Stimulated activated CD4-positive, alpha-beta T cell treated with anti-CD3 and anti-CD28 coated beads, Interleukin-4, amount 100 ng/mL, for 4 hours (primary cell): ENCODE measurements at places on chromosomes 7 and 10.

DNA sequence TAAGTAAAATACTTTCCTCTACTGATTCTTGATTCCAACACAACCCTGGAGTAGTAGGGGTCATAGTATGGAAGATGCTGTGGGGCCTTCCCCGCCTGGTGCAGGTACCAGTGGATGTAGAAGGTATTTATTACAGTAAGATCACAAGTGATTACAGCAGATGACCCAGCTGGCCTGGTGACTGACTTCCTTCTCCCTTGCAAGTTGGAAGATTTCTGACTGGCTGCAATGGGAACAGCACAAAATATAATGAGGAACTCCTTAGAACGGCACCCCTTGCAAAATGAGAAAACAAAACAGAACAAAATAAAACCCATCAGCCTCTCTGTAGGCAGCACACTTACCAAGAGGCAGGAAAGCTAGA is 61.7 kb upstream of the TARP start:
- DNase-seq, result no peak

DNA sequence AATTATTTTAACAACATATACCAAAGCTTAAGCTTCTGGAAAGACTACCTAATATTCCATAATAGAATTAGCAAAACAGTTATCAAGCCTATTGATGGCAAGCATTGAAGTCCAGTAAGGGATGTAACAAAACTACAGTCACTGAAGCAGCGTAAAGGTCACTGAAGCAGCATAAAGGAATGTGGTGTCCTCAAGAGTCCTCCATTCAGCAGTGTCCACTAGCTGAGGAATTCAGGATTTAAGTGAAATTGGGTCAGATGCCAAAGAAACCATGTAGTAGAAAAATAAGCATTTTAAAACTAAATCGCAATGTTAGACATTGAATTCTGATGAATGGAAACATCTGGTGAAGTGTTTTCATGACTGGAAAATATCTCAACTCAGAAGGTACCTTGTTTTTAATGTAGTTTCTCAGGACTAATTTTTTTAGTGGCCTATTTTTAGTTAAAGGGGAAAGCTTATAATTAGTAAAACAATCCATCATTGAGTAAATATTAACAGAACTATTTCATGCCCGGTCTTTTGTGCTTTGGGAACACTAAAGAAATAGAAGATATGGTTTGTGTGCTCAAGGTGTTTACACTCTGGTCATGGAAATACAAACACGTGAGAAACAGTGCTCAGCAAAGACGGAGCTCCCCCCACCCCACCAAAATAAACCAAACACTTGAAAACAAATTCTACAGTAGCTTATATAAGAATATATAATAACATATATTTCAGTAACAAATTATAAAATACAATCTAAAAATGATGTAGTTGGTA is 121.4 kb downstream of the CDK14 start:
- DNase-seq, result no peak

GRCh38 chr10:3065622-3066021 is 1.7 kb upstream of the PFKP start:
- no peak for DNase-seq

DNA sequence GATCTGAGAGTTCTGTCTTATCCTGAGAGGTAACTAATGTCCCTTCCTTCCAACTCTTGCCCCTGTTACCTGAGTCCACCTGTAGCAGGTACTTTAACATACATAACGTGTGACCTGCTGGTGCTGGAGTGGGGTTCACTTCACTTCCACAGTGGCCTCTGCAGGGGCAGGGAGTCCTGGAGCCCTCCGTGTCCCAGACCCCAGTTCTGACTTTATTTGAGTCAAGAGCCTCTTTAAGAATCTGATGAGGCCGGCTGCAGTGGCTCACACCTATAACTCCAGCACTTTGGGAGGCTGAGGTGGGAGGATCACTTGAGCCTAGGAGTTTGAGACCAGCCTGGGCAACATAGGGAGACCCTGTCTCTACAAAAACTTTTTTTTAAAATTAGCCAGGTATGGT is 117.0 kb upstream of the RET start:
- DNase-seq, result no peak

DNA sequence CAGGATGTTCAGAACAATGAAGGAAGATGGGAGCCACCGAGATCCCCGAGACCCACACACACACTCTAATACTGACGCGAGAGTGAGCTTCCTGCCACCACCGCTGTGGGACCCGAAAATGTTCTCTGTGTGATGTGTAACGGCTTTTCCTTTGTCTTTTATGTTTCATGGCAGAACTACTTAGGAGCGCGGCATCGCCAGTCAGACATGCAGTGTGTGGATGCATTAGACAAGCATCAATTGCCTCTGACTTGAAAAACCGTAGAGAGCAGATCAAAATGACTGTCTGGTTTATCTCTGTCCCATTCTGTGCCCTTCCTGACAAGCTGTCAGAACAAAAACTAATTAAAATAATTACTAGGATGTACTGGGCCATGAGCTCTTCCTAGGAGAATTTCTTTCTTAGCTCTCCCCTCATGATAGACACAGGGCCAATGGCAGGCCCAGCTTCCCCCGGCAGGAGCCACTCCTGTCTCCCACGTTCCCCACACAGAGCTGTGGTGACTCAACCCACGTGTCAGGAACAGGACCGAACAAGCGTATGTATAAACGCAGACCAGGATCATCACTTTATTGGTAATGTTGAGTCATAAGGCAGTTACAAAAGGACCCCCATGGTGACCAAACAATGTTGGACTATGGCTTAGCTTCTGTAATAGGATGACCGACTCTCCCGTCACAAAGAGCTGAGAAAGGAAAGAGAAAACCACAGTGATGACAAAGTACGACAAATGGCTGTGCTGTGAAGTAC is 705.0 kb downstream of the PARD3 start:
- DNase-seq, result no peak

DNA sequence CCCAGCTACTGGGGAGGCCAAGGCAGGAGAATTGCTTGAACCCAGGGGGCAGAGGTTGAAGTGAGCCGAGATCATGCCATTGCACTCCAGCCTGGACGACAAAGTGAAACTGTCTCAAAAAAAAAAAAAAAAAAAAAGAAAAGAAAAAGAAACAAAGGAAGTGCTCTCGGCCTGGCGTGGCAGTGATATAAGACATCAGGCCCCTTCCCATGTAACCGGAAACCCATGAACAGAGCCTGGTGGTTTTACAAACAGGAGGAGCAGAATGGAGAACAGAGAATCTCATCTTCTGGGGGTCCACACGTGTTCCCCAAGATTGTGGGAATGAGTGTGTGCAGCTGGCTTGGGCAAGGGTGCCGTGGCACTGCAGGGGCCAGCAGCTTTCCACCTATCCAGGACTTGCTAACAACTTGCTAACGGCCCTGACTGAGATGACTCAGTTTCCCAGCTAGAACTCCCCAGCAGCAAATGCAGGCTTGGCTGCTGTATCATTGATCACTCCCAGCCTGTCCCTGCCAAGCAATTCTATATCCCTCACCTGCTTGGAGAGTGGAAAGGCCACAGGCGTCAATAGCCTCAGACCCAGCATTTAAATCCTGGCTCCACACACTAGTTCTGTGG is 103.0 kb downstream of the COL26A1 start:
- DNase-seq, result no peak

GRCh38 chr7:71325151-71325550 is 193.2 kb downstream of the GALNT17 start:
- no peak for DNase-seq
